Left ventricle myocardium inferior (tissue), 1 donor: ENCODE measurements at places on chromosomes 1 and 21. TPM values are rescaled to one million over a fixed set of nuclear protein-coding genes. Genes with fewer than 3 reads are reported as not detected.

Gene NCSTN
- total RNA-seq, result 53.6 TPM

Gene KRTAP13-4
- not detected for total RNA-seq

Gene ZMYND12
- 2.6 TPM for total RNA-seq

Gene SLC44A5
- 0.58 TPM for total RNA-seq

Gene MASP2
- total RNA-seq, result not detected

Gene C8A
- not detected for total RNA-seq

Gene ZP4
- not detected for total RNA-seq

Gene SETD4
- 10.1 TPM for total RNA-seq

Gene HES3
- total RNA-seq, result not detected

Gene NFASC
- 8.2 TPM for total RNA-seq

Gene PRKCZ
- total RNA-seq, result 19.1 TPM

Gene TNFRSF1B
- total RNA-seq, result 16.2 TPM

Gene XCL1
- 0.27 TPM for total RNA-seq

Gene MYBPH
- not detected for total RNA-seq

Gene OR4F16
- not detected for total RNA-seq

Gene GBP2
- total RNA-seq, result 8.8 TPM

Gene DNASE2B
- total RNA-seq, result not detected

Gene INSRR
- total RNA-seq, result 0.41 TPM

Gene ALDH4A1
- total RNA-seq, result 35.9 TPM
